ENCODE measurements at places on chromosomes 11 and 22.

DNA sequence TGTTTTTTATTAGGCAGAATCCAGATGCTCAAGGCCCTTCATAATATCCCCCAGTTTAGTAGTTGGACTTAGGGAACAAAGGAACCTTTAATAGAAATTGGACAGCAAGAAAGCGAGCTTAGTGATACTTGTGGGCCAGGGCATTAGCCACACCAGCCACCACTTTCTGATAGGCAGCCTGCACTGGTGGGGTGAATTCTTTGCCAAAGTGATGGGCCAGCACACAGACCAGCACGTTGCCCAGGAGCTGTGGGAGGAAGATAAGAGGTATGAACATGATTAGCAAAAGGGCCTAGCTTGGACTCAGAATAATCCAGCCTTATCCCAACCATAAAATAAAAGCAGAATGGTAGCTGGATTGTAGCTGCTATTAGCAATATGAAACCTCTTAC, 1.4 kb downstream of the HBB start:
- DNase-seq, result no peak

GRCh38 chr11:44306052-44306917, 3.7 kb downstream of the ALX4 start:
- no peak for DNase-seq

- no peak for DNase-seq
These were observed 319.7 kb upstream of the CTSC start for GRCh38 chr11:88657076-88657738.

DNA sequence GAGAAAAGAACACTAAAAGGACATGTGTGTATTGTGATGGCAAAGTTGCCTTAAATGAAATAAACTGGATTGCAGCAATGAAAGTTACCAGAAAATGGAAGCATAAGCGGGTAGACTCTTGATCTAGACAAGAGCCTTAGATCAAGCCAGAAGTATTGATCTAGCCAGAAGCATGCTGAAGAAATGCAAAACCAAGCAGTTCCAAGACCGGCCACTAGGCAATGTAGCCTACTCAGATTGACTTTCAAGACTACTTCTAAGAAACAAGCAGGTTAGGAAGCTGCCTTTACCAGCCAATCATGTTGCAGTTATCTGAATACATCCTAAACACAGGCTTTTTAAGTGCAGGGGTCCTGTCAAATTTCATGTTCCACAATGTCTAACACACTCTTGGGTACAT, 54.6 kb downstream of the KCNA4 start:
- no peak for DNase-seq

DNA sequence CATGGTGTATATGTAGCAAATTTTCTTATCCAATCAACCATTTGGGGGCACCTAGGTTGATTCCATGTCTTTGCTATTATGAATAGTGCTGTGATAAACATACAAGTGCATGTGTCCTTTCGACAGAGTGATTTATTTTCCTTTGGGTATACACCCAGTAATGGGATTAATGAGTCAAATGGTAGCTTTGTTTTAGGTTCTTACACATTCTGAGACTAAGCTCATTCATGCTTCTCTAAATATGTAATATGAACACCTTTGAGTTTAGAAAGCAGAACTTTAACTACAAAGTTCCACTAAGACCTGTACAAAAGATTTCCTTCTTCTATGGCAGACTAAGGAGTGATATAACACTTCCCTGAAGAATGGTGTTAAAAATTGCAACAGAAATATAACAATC, 627.0 kb downstream of the KCNA4 start:
- DNase-seq, result no peak

GRCh38 chr11:12618743-12619540, 55.3 kb upstream of the TEAD1 start:
- no peak for DNase-seq
